ENCODE measurements at places on chromosomes 1 and 21.

DNA sequence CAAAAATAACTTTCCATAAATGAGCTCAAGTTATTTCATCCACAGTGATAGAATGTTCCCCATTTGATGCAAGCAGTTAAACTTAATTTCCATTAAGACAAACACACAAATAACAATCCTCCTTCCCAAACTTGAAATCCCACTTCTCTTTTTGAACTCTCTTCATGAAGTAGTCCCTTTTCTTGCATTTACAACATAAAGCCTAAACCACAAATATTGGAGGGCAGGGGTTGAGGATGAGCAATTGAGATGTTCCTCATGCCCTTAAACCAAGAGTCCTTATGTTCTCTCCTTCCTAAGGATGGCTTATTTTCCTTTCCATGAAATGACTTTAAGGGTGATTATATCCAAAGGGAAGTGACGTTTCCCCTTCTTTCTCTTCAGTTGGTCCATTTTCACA, 228.8 kb downstream of the DISC1 start:
- DNase-seq = no peak

- DNase-seq = no peak
Observed at GRCh38 chr1:152426731-152427130, 12.7 kb upstream of the CRNN start.

GRCh38 chr1:101136739-101137138, 100.1 kb upstream of the S1PR1 start:
- DNase-seq = no peak

DNA sequence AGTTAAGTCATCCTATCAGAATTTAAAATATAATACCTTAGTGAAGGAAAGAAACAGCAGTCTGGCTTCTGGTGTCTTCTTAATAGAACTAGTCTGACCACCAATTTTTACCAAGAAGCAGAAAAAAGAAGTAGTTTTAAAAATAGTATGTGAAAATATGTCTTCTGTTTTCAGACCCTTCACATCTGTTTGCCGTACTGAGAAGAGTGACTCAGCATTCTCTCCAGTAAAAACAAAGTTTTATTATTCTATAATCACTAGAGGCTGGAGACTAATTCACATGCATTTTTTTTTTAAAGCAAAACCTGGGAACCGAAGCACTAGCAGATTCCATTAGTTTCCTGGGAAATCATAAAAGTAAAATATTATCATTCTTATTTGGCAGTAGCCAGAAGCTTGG, 163.8 kb downstream of the COL24A1 start:
- DNase-seq = no peak

DNA sequence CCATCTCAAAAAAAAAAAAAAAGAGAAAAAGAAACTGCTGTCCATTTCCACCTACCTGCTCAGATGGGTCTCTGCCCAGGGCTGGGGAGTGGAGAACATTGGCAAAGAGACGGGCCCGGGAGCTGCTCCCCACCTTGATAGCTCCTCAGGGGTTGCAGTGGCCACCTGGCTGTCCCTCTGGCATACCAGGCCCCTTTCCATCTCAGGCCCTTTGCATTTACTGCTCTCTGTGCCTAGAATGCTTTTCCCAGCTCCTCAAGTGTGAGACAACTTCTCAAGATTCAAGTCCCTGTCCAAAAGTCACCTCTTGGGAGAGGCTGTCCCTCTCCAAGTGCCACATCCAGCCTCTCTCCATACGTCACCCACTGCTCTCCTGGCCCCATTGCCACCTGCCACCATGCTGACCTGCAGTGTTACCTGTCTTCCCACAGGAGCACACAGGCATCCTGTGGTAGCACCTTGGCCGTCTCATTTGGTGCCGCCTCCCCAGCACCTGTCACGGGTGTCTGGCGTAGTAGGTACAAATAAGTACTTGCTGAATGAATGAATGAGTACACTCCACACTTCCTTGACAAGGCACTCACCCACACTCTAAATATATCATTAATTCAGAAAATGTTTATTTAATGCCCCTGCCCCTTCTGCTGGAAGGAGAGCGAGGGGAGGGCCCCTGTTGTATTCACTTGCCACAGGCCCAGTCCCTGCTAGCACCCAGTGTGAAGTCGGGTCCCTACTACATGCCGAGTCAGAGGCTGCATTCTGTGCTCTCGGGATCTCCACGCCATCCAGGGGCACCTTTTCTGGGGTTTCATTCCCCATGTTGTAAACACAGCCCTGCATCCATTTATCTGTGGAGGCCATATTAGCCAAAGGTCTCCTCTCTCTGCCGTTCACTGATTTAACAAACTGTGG, 48.8 kb downstream of the DISP3 start:
- no peak for DNase-seq

DNA sequence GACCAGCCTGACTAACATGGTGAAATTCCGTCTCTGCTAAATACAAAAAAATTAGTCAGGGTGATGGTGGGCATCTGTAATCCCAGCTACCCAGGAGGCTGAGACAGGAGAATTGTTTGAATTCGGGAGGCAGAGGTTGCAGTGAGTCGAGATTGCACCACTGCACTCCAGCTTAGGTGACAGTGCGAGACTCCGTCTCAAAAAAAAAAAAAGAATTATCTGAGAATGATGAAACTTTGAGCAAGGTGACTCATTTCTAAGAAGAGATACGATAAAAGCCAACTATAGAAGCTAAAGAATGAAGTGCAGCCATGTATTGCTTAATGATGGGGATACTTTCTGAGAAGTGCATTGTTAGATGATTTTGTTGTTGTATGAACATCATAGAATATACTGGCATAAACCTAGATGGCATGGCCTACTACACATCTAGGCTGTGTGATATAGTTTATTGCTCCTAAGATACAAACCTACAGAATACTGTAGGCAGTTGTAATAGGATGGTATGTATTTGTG, 64.7 kb downstream of the SNRPE start:
- no peak for DNase-seq

- DNase-seq = peak; percentile 24
Observed at GRCh38 chr21:32413697-32414578, 1.4 kb downstream of the EVA1C start.

GRCh38 chr1:226223786-226224244, 351 bp downstream of the MIXL1 start:
- DNase-seq = no peak

DNA sequence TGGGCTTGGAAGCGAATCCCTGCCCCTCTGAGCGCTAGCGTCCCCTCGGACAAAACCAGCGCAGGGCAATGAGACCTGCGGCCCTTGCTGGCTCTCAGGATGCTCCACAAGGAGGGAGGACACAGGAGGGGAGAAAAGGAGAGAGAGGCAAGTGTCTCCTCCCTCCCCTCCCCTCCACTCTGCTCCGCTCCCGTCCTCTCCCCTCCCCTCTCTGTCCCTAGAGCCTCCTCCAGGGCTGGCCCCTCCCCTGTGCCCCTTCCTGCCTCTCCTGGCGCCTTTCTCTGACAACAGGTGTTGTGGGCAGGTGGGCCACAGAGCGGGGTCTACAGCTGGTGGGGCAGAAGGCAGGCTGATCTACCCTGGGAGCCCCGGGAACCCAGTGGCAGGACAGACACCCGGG, 35.2 kb downstream of the TP73 start:
- DNase-seq = no peak

- DNase-seq = no peak
Observed at GRCh38 chr1:229480495-229480894, 27.6 kb downstream of the NUP133 start.

DNA sequence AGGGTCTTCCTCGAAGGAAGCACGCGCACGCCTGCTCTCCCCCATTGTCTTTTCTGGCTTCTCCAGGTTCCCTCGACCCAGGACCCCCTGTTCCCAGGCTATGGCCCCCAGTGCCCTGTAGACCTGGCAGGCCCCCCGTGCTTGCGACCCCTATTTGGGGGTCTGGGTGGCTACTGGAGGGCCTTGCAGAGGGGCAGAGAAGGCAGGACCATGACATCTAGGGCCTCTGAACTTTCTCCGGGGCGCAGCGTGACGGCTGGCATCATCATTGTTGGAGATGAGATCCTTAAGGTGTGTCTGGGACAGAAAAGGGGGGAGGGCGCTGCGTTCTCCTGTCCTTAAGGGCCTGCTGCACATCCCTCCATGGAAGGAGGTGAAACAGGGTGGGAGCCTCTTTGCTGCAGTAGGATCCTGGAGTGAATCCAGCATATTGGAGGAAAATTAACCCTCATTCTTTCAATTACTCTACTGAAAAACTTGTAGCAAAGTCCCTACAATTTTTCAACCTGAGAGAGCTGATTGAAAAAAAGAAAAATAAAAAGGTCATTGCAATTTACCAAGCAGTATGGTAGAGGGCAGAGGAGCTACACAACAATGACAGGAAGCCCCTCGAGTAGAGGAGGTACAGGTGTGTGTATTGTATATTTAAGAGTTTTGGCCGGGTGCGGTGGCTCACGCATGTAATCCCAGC, 777 bp downstream of the FLAD1 start:
- no peak for DNase-seq

DNA sequence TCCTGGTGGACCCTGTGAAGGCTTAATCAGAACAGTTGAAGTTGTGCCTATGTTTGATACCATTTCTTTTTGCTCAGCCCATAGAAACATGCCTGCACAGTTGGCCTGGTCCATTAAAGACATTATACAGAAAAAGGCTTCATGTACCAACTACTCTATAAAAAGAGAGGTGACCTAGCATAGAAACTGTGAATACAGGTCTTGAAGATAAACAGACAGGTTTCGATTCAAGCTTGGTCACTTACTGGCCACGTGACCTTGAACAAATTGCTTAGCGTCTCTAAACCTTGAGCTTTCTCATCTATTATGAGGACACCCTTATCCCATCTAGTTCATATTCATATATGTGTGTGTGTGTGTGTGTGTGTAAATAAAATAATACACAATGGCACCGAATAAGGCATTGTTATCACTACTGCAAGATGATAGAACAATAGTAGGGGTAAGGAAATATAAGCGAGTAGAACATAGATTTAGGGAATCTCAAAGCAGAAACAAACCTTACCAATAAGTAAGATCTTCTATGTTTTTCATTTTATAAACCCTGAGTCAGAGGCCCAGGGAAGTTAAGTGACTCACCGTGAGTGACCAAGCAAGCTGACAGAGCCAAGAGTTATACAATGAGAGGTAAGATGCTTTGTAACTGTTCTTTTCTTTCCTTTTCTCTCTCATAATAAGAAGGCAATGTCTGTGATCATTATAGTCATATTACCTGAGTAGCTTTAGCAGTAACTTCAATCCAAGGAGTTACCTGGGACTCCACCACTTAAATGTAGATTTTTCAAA, 476.8 kb upstream of the DEPDC1 start:
- DNase-seq = no peak

DNA sequence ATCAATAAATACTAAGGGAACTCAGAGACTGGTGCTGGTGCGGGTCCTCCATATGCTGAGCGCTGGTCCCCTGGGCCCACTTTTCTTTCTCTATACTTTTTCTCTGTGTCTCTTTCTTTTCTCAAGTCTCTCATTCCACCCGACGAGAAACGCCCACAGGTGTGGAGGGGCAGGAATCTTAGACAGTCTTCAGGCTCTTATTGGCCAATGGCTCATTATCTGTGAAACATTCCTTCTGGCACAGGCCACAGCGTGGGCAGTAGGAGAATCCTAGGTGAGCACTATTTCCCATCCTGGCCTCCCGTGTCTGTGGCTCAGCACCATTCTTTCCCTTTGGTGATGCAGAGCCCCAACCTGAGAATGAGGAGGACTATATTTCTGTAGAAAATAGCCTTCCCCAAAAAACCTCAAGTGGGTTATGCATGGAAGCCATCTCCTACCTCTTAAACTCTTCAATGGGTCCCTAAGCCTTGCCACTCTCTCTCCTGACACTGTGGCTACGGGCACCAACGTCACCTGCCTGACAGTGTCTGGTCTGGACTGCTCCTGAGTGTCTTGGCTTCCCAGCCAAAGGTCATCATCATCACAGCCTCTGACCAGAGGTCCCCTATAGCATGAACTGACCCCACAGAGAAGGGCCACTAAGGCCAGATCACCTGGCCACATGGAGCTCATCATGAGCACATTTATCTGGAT, 6.2 kb upstream of the SLAMF1 start:
- no peak for DNase-seq

DNA sequence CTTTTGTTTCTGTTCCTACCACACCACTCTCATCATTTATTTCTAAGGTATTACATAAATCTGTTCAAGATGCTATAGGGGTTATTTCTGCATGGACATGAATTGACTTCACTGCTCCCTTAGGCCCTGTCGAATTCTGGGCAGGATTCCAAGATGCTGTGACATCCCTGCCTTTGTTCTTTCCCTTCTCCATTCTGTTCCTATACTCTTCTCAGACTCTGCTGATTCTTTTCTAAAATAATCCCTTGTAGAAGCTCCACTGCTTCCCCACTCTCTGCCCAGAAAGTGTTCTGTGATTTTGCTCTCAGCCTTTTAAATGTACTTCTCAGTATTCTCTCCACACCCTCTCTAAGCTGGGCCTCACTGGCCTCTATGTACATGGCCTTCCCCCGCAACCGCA, 99.2 kb downstream of the PHTF1 start:
- DNase-seq = no peak
